ENCODE measurements at places on chromosomes 5 and 9.

- DNase-seq = peak; percentile 70
Observed at GRCh38 chr9:122099271-122099869, 6.3 kb upstream of the TTLL11 start.

- no peak for DNase-seq
Observed at GRCh38 chr5:142784401-142784955, 14.3 kb downstream of the ARHGAP26 start.

- no peak for DNase-seq
Observed at GRCh38 chr9:37413311-37413710, 9.2 kb upstream of the GRHPR start.

DNA sequence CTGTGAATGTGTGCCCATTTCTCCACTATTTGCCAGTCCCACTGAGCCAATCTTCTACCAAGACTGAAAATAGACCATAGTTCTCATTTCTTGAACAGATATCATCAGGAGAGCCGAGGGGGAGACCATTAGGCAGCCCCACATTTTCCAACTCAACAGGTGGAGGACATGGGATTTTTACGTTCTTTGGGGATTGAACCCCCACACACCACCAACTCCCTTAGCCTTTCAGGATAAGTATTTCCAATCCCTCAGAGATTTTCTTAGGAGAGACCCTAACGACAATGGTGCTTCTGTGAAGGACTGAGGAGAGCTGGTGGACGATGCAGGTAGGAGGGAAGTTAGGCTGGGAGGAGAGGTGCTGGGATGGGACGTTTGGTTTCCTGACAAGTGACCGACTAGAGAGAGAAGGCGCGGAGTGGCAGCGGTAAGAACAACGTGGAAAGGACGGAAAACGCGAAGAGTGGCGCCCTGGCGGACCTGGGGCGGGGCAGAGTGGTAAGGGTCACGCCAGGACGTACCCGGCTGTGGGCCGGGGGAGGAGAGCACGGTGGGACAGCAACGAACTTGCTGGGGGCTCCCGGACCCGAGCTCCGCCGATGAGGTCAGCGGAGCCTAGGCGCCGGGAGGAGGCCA lies 681 bp upstream of the CHSY3 start:
- DNase-seq = no peak

DNA sequence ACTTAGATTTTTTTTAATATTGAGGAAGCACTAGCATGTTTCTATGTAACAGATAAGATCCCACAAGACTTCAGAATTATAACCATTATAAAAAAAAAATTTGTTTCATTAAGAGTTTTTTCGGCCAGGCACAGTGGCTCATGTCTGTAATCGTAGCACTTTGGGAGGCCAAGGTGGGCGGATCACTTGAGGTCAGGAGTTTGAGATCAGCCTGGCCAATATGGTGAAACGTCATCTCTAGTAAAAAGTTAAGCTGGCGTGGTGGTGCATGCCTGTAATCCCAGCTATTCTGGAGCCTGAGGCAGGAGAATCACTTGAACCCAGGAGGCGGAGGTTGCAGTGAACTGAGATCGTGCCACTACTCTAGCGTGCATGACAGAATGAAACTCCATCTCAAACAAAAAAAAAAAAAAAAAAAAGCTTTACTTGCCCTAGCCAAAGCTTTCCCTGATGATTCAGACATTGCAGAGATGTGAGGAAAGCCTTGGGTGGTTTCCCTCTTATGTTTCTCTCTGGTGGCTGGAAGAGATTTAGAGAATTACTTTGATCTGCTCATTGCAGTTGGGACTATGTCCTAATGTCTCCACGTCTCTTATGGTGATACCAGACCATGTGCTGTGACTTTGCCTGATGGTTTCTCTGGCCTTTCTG lies 65.4 kb downstream of the EGFLAM start:
- no peak for DNase-seq

- no peak for DNase-seq
Observed at GRCh38 chr9:136052472-136052880, 42.6 kb downstream of the NACC2 start.

- no peak for DNase-seq
Observed at GRCh38 chr9:75891771-75892215, 1.3 kb downstream of the PCSK5 start.

DNA sequence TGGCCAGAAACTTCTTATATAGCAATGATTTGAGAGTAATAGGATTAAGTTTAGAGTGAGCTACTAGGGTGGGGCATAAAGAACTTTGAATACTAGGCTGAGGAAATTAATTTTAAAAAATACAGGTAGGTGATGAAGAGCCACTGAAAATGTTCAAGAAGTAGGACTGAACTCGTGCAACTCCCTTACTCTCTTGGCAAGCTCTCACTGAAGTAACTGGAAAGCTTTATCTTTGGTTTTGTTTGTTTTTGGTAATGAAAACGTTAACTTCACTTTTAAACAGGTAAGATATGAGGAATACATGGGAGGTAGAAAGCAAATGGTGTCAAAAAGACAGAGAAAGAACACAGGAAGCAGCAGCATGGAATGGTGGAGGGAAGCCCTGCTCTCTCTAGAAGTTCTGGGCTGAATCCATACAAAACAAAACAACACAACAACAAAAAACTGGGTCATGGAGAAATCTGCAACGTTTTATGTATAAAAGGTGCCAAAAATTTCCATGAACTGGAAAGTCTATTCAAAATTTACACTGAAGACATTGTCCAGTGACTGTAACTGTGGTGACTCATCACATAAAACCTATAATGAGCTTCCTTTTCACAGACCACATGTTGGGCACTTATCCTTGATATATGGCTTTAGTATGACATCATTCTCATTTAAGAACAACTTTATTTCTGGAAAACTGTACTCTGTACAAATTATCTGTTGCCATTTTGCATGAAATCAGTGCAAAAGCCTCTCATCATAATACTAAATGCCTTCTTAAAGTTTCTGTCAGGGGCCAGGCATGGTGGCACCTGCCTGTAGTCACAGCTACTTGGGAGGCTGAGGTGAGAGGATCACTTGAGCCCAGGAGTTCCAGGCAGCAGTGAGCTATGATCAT lies 91.2 kb upstream of the CHD1 start:
- DNase-seq = no peak

DNA sequence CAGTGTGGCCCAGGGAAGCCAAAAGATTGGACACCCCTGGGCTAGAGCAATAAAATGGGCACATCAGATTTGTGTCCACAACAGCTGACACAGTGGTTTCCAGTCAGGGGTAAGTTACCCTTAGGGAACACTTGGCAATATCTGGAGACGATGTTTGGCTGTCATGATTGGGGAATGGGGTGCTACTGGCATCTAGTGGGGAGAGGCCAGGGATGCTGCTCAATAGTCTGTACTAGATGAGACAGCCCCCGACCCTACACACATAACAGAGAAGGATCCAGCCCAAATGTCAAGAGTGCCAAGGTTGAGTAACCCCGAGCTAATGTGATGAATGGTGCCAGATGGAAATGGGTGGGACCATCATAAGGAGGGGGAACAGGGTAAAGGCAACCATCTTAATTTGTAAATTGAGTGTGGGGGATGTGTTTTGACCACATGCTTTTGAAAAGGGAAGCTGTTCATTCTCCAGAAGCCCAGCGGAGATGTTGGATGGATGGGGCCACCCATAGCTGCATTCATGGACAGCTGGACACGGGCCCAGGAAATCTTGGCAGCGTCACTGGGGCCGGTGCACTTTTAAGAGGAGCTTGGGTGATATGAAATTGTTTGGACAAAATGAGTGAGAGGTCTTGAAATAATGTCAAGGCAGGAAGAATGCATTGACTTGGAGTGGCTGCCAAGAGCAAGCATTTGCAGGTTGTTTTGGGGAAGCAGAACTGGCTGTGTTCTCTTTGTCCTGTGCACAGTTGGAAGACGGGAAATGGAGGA lies 33.4 kb downstream of the SYK start:
- no peak for DNase-seq

DNA sequence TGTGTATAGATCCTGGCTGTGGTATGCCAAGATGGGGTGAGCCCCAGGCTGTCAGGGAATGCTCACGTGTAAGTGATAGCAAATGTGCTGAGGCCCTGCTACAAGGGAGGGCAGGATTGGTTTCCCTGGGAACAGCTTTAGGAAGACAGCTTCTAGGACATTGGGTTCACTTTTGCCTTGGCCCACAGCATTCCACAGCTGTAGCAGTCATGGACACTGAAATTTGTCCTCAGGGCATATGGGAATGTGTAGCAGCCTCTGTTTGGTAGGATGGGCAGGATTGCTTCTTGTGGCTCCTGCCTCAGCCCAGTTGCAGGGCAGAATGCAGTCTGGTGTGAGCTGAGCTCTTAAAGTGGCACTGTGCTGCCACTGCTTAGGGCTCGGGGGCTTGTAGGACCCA lies 1061.7 kb upstream of the WWC1 start:
- DNase-seq = no peak

GRCh38 chr9:72022841-72023240 lies 37.6 kb downstream of the C9orf57 start:
- DNase-seq = no peak

DNA sequence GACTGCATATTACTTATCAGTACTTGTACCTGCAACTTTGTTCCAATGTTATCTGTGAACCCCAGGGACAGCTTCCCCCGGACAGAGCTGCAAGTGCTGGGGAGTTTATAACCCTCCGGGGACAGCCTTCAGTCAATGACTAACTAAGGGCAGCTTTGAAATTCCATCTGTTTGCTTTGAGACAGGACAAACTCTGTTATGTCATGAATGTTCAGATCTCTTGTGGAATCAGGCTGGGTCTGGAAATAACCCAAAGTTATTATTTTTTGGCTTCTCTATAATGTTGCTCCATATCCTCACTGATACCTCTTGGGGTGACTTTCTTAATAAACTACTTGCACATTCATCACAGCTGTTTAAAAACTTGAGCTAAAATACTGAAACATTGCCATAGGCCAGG lies 617.5 kb upstream of the TLE4 start:
- no peak for DNase-seq

DNA sequence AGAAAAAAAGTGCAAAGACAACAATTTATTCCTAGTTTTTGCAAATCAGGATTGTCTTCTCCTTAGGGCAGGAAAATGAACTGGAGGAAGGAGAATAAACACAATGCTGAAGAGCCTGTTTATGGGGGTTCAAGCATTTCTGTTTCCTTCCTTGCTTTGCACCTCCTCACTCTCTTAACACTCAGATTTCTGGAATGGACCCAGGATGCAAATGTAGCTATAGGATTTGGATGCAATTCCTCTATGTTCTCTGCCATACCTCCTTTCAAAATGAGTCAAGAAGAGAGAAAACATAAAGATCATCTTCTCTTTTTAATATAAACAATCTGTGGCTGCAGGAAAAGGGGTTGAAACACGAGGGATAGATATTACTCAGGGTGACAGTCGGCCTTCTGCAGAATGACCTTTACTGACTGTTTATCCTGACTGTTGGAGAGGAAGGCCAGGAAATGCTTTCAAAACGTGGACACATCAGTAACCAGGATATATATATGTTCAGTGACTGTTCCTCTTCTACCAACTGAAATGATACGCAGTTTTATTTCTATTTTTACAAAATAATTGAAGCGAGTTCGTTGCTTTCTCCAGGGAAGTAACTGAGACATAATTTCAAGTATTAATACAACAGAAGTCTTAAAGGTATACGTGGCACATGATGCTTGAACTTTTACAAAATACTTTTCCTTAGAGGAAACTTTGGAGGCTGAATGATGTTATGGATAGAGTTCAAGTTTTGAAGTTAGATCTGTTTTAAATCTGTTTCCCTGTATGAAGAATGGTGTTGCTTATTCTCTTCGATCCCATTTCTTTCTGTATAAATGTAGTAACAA lies 44.4 kb downstream of the ACTBL2 start:
- DNase-seq = no peak

DNA sequence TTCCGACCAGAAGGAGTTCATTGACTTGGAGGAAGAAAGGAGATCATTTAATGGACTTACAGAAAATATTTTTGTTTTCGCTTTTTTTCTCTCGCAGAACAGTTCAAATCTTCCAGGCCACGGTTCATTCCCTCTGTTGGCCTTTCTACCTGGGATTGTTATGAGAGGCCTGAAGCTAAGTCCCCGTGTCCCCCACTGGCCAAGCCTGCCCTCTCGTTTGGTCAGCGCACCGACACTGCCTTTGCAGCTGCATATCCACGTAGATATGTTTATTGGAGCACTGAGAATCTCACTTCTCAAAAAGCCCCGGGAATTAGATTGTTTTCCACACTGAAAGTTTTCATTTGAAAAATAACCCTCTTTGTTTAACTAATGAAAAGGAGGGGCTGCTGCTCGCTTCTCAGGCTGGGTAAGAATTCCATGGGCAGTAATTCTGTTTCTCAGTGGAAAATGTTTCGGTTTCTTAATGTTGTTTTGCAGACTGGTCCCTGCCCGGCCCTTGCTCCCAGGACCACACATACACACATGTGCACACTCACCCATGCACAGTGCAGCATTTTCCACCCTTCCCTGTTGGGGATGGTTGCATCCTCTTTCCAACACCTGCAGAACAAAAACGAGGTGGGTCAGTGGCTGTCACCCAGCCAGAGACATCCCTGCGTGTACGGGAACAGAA lies 655.7 kb downstream of the BNC2 start:
- no peak for DNase-seq

DNA sequence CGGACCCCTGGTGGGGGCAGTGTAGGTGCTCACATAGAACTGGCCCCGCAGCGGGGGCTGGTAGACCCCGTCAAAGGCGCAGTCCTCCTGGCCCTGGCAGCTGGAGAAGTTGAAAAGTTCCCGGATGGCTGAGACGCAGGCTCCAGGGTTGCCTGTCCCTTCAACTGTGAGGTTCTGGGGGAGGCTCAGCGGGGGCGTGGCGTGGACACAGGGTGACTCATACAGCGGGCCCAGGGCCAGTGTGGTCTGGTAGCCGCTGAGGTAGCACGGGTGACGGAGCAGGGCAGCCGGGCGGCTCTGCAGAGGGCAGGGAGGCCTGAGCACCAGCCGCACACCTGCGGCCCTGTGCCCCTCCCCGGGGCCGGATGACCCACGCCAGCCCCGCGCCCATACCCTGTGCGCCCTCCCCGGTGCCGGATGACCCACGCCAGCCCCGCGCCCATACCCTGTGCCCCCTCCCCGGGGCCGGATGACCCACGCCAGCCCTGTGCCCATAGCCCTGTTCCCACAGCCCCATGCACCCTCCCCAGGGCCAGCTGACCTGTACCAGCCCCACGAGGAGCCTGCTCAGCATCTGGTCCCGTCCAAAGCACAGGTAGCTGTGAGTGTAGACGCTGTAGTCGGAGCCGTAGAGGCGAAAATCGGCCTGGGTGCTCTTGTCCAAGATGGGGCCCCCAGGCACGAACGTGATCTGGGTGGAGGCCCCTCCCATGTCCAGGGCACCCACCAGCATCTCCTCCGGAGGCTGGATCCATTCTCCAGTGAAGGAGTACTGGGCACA lies 5.0 kb downstream of the ENTPD8 start:
- DNase-seq = no peak

GRCh38 chr9:117734082-117734481 lies 29.9 kb downstream of the TLR4 start:
- DNase-seq = no peak

- DNase-seq = peak; percentile 36
Observed at GRCh38 chr5:55763746-55764420, 26.0 kb downstream of the DDX4 start.
